ENCODE measurements at places on chromosomes 2 and 18.

DNA sequence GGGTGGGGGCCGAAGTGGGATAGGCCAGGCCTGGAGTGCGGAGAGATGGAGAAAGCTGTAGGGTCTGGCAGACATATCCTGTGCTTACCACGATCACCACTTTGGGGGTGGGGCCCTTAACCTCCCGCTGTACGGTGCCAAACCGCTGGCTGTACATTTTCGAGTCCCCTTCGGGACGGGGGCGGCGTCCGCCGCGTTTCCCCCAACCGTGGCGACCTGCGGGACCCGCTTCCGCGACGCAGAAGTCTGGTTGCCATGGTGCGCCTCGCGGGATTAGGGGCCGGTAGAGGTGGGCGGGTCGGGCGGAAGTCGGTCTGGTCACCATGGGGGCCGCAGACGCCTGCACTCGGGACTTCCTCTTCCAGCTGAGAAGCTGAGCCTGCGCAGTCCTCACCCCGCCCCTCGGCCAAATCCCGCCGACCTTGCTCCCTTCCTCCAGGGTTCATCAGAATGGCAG, at the start of gene CFAP53:
TSS of gene CFAP53 (minus strand) at position 248 of the 457 bp plus-strand sequence. CDS start at position 157, 91 bp downstream.
- DNase-seq, result peak; percentile 95

- no peak for DNase-seq
These were observed 27.3 kb upstream of the NFU1 start for GRCh38 chr2:69464575-69464974.

GRCh38 chr2:119013671-119014070, 71.7 kb downstream of the MARCO start:
- no peak for DNase-seq

GRCh38 chr2:158458617-158458920, 1.8 kb downstream of the PKP4 start:
- no peak for DNase-seq

GRCh38 chr2:226712941-226713340, 86.7 kb downstream of the IRS1 start:
- DNase-seq, result no peak

- no peak for DNase-seq
These were observed 91.2 kb downstream of the ZNF236 start for GRCh38 chr18:76913583-76913982.

Measured in GM12865 (cell line).